ENCODE measurements at places on chromosomes 3 and 15.

DNA sequence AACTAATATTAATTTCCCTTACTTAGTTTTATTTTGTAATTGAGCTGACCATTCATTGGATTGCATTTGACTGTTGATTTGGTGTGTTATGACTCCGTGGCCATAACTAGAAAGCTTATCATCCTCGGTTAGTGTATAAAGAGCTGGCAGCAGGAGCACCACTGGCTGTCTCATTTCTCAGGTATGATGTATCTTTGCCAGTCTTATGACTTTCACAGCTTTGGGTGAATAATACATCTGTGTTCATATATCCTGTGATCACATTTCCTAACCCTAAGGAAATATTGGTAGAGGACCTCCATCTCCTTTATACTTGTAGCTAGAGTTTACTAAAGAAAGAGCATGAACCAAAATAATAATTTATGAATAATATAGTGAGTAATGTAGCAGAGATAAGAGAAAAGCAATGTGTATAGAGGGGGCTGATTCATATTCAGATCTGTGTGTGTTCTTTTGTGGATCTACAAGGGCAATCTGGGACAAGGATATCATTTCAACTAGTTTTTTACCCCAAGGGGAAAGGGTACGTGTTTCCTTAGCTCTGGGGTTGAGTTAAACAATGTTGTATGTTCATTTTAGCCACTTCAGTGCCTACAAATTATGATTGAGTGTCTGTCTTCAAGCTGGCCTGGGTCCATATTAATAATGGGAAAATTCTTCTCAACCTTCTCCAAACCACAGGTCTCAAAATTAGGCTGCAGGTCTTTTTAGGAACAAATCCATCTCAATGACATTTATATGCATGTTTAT, 901.7 kb downstream of the NTRK3 start:
- DNase-seq: no peak

DNA sequence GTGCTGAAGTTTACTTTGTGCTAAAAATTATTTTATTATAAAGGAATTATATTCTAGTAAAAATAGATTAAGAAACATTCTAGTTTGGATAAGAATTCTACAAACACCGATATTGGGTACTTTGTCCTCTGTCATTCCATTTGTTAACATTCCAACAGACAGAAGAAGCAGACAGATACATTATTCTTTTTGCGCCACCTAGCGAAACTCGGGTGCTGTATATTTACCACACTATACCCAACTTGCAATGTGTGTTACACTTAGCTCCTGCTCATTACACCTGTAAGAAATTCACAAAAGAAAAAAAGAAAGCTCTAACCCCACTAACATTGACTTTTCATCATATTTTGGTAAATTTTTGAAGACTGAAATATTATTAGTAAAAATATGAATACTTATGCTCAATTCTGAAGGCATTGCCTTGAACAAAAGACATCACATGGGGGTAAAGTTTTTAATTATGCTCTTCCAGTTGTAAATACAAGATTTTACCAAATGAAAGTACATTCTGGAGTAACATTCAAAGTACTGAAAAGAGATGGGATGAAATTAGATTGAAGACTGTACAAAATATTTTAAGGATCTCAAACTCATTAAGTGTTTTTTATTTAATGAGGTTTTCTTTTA, 136.5 kb upstream of the MLF1 start:
- DNase-seq: no peak

- no peak for DNase-seq
These were observed 3.0 kb downstream of the SPINT1 start for GRCh38 chr15:40846841-40847222.

DNA sequence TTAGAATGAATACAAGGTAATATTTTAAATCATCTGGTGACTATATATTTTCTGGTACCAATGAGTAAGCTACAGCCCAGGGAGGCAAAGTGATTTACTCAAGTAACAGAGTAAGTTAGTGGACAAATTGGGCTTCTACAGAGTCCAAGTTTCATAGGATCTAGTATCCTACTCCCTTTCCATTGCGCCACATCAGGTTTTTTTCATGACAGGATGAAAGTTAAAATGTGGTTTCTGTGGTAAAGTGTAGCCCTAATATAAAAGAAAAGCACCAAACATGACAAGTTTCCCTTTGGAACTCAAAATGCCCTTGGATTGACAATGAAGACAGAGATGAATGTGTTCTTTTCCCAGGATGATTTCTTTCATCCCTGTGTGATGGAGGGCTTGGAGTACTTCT, 350.8 kb upstream of the ZNF385D start:
- no peak for DNase-seq

- no peak for DNase-seq
These were observed 11.2 kb upstream of the CPNE9 start for GRCh38 chr3:9692416-9692815.

DNA sequence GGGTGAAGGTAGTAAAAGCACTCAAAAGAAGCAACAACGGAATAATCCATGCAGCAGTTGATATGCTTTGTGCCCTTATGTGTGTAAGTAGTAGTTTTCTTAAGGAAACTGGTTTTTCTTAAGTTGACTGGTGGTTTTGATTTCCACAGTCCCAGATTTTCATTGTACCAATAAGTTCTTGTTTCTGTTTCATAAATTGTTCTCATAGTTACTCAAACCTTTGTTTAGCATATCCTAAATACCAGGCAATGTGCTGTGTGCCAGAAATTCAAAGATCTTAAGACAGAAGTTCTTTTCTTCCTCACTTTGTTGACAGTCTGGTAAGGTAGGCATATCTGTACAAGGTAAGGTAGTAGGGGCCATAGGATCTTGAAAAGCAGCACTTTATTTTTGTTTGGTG, 40.0 kb downstream of the DNAJC13 start:
- no peak for DNase-seq

GRCh38 chr15:49521802-49522201, 98.8 kb downstream of the FGF7 start:
- DNase-seq: no peak

DNA sequence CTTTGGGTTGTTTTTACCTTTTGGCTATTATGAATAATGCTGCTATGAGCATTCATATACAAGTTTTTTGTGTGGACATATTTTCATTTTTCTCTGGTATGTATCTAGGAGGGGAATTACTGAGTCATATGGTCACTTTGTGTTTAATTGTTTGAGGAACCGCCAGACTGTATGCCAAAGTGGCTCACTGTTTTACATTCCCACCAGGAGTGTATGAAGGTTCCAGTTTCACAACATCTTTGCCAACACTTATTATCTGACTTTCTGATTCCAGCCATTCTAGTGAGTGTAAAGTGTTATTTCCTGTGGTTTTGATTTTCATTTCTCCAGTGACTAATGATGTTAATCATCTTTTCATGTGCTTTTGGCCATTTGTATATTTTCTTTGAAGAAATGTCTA, 51.8 kb downstream of the CMTM7 start:
- no peak for DNase-seq

DNA sequence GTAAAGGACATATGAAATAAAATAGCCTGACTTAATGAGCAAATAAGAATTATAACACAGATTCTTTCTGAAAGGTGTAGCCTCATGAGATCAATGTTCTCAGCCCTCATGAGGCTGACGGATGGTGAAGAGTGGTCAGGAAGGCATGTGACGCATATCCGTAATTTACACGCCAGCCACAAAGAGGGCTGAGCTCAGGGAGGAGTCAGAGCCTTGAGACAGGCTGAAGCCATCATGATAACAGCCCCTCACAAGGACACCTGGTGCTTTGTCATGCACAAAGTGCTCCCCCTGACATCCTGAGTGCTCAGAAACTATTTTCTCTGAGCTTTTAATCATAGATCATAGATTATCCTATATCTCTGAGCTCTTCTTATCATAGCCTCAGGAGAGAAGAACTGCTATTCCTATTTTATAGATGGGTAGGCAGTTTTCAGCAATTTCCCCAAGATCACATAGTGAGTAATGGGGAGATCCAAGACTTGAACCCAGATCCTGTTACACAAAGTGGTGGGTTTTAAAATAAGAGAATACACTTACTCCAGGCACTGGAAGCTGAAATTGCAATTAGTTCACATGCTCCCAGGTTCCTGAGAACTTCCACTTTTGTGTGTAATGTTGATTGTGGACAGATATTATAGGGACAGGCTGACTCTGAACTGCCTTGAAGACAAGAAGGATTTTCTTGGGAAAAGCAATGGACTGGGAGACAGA, 267.1 kb downstream of the RPLP1 start:
- DNase-seq: no peak

DNA sequence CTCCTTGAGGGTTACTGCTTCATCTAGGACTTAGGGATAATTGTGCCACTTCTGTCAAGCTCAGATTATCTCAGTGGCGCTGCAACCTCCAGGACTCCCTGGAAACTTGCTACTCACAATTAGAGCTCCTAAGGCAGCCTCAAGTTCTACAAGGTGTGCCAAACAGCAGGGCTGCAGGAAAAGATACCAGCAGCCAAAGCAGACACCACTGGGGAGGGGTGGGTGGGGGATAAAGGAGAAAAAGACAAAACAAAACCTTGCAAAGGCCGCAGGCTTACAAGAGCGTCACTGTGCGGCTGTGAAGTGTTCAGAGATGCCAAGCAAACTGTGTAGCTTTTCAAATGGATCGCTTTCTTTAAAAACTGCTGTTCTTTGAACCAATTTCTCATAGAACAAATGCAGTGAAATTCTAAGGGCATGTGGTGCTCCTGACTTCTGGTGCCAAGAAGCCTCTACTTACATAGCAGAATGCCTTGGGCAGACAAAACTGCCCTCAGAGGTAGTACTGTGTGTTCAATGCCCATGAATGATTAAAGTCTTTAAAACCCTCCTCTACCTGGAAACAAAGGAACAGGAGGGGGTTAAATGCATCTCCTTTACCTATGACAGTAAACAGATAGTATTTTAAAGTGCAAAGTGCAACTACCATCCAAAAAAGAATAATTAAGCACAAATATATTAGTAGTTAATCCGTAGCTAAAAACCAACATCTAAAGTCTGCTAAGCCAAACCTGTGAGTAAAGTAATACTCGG, 353.4 kb downstream of the FOXP1 start:
- no peak for DNase-seq

GRCh38 chr15:67168694-67169093, 85.8 kb downstream of the AAGAB start:
- DNase-seq: no peak

GRCh38 chr3:167895684-167896083, 160.2 kb downstream of the SERPINI1 start:
- no peak for DNase-seq

DNA sequence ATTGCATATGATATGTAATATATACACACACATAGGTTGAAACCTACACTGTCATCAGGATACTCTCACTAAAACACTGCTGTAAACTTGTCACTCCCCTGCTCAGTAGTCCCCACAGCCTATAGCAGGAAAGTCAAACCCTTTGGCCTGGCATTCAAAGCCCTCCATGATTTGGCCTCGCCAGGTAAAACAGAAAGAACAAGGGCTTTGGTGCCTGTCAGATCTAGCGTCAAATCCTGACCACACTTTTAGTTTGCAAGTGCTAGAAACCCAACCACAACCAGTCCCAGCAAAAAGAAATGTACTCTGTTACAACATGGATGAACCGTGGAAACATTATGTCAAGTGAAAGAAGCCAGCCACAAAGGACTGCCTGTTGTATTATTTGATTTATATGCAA, 11.4 kb downstream of the CRABP1 start:
- no peak for DNase-seq

GRCh38 chr15:97984157-97984556, 23.7 kb downstream of the ARRDC4 start:
- no peak for DNase-seq

DNA sequence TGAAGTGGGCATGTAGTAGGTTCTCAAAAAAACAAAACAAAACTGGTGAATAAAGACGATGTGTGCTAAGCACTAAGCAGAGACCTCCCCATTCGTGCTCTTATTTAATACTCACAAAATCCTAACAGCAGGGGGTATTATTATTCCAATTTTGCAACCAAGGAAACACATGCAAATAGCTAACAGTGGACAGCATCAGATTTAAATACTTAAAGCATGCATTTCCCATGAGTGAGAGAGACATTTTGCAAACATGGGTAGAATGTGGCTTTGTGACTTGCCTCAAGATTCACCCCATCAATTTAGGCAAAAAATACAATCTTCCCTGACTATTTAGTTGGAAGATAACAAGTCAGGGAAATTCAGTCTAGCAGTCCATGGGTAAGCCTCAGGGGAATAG, 946.2 kb upstream of the CFAP20DC start:
- no peak for DNase-seq

DNA sequence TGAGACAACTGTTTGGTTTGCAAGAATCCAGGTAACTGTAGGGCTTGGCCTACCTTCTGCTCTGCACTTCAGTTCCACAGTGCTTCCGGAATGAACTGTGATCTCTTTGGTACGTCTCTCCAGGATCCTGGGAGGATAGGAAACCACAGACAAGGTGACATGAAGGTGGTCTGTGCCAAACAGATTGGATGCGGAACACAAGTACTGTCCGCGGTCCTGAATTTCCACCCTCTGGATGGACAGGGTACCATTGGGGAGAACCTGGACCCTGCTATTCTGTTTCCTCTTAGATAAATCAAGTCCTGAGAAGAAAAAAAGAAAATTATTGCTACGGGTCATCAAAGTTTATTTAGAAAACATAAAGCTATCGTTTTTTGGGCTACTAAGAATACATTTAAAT, 17.3 kb downstream of the IGSF10 start:
- no peak for DNase-seq

DNA sequence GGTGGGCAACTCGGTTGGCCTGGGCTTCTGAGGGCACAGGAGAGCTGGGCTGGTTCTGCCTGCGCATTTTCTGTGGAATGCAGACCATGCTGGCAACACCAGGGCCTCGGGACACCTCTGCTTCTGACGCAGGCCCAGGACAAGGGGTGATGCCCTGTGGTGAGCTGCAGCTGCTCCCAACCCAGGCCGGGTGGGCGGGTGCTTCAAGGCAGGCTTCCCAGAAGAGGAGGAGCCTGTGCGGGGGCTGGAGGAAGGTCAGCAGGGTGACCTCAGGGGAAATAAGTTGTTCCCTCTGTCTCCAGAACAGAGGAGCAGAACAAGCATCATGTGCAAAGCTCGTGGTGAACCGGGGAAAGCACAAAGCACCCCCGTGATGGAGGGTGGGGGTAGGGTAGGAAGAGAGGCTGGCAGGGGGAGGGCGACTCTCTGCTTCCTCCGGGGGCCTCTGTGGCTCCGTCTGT, 11.0 kb upstream of the PLXNA1 start:
- peak; percentile 46 for DNase-seq

All from substantia nigra (tissue), 51 donors.